ENCODE measurements at places on chromosomes 12 and 14. TPM values are rescaled to one million over a fixed set of nuclear protein-coding genes. Genes with fewer than 3 reads are reported as not detected.

DNA sequence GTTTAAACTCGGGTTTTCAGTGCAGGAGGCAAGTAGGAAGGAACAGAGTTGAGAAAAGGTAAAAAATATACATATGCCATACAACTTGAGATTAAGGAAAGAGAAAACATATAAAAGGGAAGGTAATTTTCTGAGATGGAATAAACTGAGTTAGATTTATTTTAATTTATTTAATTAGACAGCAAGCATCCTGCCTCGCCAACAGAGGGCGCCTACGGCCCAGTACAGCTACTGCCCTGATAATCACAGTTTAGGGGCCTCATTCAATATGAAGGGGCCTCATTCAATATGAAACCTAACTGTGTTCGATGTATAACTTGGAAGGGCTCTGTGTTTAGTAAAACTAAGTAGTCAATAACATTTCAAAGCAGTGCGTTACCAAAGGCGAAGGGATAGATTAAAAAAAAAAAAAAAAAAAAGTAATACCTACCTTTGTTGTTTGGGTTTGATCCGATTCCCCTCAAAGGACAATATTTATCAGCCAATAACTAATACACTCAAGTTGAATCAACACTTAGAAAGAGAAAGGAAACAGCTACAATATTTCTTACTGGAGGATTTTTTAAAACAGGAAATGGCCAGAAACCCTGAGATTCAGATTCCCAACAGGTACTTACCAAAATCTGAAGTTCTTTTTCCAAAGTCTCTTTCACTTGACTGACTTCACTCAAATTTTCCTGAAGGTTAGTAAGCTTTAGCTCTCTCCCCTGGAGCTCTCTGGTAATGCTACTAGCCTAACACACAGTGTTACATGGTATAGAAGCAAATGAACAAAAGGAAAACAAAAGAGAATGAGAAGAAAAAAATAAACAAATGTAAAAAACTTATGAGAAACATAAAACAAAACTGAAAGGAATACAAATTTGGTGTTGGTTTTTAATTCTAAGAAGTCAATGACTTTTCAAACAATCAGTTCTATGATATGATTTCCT lies 70.0 kb upstream of the VPS33A start:
- peak; percentile 39 for DNase-seq

GRCh38 chr12:40232602-40233001 lies 7.8 kb downstream of the LRRK2 start:
- no peak for DNase-seq

DNA sequence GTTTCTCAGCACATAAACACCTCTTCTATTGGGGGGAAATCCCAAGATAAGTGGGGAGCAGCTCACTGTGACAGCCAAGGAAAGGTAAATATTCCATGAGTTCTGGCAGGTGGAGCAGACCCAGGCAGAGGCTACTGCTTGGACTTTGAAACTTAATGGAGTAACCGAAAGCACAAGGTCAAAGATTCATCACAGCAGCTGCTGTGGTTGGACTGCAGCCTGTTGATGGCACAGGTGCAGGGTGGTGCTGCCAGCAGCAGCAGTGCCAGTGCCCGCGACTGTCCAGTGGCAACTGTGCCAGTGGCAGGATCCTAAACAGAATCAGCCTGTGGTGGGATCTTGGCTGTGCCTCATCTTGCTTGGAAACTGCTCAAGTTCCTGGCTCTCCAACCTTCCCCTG lies 81.4 kb upstream of the ARID2 start:
- no peak for DNase-seq

RNASE3 gene
- total RNA-seq = not detected

DNA sequence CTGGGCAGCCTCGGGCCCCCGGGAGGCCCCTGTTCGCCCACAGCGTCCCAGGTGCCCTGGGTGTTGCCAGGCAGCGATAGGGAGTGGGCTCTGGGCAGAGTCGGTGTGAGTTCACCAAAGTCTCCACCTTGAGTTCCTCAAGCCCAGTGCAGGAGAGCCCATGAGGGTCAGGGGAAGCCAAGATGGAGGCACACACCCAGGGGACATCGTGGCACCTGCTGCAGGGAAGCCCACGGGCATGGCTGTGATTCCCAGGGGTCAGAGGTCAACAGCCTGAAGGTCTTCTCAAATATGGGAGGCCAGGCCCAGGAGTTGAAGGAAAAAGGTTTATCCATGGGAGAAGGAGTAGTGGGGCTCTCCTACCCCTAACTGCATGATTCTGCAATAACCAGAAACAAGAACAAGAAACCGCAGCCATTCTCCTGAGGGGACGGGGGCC lies 148.8 kb downstream of the ADGRD1 start:
- DNase-seq = no peak

ABCC9 gene
- 0.67 TPM for total RNA-seq

ATG101 gene
- 33.0 TPM for total RNA-seq

DNA sequence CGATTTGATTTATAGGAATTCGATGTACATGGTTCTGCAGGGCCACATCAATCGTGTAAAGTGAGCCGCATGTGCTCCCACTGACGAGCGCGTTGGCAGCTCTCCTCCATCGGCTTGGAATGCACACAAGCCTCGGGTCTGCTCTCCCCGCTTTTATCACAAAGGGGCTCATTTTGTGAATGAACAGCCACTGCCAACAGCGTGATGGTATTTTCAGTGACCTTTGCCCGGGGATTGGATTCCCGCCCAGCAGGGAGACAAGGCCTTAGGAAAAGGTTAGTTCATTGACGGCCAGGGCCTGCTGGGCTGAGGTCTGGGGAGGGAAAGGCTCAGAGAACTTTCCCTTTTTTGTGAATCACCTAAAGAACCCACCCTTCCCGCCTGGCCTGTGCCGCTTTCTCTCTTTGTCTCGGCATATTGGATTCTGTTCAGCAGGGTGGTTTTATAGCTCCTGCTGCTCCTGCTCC lies 232.1 kb downstream of the MSRB3 start:
- no peak for DNase-seq

- DNase-seq = no peak
Observed at GRCh38 chr12:3821441-3821840, 51.8 kb downstream of the PARP11 start.

DNA sequence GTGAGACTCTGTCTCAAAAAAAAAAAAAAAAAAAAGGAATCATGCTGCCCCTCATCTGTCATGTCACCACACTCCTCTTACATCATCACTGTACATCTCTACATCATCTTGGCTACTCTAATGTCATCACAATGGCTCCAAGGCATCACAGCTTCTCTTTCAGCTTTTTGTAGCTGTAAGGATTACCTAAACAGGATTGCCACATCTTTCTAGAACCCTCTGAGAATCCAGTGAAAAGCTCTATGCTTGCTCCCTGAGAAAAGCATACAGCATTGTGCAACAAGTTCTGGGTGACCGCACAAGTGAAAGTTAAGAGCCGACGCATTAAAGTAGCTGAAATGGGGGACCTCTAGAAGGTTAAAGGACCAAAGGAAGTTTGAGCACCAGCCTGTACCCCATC lies 272.5 kb downstream of the C12orf50 start:
- DNase-seq = no peak

- no peak for DNase-seq
Observed at GRCh38 chr12:92215358-92215757, 69.7 kb upstream of the BTG1 start.

- DNase-seq = no peak
Observed at GRCh38 chr12:81212996-81213696, 135.3 kb downstream of the ACSS3 start.

DNA sequence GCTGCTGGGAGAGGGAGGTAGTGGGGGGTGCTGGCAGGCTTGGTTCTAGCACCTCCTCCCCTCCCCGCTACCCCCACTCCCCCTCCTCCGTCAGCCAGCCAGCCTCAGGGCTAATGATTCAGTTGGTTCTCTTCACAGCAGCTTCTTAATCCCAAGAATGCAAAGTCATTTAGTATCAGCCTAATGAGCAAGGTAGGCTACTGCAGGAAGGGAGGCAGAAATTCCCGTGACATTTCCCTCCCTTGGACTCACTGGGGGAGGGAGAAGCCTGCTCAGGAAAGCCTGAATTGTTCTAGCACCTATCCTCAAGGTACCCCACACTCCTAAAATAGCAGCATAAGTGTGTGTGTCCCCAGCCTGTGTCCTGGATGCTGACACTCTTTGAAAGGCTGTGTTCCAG lies 29.8 kb downstream of the ITPK1 start:
- DNase-seq = no peak

DNA sequence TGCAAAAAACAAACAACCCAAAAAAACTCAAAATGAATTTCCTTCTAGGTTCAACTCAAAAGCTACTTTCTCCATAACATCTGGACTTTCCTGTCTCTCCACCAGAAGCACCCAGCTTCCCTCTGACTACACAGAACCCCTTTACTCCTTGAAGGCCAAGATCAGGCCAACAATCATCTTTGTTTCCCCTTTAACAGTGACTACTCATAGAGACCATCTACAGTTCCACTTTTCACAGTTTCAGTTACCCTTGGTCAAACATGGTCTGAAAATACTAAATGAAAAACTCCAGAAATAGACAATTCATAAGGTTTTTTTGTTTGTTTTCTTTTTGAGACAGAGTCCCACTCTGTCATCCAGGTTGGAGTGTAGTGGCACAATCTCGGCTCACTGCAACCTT lies 11.8 kb downstream of the GCH1 start:
- DNase-seq = no peak

TAS2R9 gene
- total RNA-seq = not detected

PZP gene
- total RNA-seq = 0.07 TPM

DENR gene
- total RNA-seq = 33.2 TPM

SDR9C7 gene
- total RNA-seq = not detected

TMTC2 gene
- total RNA-seq = 40.4 TPM

DNA sequence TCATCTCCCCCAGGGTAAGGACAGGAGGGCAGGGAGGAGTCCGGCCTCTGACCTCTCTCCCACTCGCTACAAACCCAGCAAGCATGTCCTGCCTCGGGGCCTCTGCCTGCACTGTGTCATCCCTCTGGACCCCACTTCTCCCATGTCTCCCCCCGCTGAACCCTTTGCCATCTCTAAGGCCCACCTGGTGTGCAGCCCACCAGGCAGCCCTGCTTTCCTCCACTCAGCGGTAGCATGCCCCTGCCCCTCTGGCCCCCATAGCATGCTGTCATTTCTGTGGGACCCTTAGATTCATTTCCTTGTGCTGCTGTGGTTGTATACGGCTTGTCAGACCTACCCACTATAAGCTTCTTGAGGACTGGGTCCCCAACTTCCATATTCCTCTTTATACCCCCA lies 17.7 kb downstream of the PAPLN start:
- no peak for DNase-seq

DNA sequence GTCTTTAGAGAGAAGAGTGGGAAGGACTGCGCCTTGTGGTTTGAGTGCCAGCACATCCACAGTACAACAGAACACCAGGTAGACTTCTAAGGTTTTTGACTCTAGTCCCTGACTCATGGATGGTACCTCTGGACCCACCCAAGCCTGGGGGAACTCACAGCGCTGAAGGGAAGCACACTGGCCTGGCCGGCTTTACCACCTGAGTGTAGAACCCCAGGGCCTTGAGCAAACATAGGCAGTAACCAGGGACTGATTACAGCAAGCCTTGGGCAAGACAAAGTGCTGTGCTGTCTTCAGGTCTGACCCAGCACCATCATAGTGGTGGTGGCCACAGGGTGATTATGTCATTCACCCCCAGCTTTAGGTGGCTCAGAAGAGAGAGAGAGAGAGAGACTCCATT lies 17.2 kb downstream of the EML5 start:
- DNase-seq = no peak

Data from mucosa of descending colon (tissue), 3 donors.